ENCODE measurements at places on chromosomes 7 and 10. TPM values are rescaled to one million over a fixed set of nuclear protein-coding genes. Genes with fewer than 3 reads are reported as not detected.

GRCh38 chr7:21383227-21384220, 44.4 kb upstream of the SP4 start:
- no peaks in the 10 kb centered on the region for H3K36me3 ChIP-seq
- no peak overlapping the region for H3K27ac ChIP-seq
- no peak overlapping the region for H3K4me3 ChIP-seq
- no peaks in the 10 kb centered on the region for H3K27me3 ChIP-seq
- H3K4me1 ChIP-seq: peaks cover 9% of the 10 kb centered on the region

DNA sequence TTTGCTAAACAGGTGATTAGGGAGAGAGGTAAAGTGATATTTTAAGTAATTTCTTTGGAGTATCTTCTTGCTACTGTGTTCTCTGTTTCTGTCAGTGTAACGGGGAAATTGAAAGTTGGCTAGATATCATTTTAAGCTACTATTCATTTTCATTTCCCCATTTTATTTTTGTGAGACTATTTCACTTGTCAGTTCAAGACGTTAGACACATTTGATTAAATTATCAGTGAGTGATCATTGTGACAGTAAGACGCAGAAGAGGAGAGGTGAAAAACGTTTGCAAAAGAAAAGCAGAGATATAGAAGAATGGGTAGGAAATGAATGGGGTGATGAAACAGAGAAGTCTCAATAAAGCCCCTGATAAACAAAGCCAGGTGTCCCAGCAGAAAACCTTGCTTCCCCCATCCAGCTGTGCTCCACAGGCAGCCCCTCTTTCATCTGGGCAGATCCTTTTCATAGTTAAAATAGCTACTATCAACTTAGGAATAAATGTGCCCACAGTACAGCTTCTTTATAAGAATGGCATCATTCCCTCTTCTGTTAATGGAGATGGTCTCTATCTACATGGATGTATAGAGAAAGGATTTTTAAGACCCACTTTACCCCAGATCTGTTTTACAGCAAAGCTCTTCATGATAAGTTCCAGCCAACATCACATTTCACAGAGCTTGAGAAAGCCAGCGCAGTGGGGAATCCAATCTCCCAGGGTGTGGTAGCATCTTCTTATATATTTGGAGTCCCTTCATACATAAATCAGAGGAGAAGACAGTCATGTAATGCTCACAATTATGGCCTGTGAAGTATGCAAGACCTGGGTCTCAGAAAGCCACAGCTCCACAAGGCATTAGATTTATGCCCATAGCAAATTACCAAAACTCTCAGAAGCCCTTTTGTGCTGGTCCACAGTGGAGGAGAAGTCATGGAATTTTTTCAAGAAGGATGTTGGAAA, 138.1 kb upstream of the ITGB1 start:
- H3K4me3 ChIP-seq: no peak overlapping the region
- no peak for DNase-seq
- no peaks in the 10 kb centered on the region for H3K27me3 ChIP-seq
- no peak overlapping the region for H3K27ac ChIP-seq

DNA sequence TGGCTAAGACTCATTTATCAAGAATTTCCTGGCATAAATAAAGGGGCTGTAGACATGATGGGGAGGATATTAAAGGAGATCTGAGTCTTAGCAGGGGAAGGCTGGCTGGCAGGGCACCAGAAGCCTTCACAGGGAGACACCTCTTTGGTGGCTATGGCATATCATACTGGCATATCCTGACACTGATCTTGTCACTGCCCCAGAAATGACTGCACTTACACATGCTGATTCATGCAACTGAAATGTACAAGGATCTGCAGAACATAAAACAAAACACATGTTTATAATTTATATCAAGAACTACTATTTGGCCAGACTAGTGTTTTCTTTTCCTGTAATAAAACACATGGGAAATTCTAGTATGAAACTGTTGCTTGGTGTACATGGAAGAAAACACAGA, 5.5 kb upstream of the LIPN start:
- H3K4me1 ChIP-seq: no peaks in the 10 kb centered on the region
- H3K36me3 ChIP-seq: no peaks in the 10 kb centered on the region
- H3K27ac ChIP-seq: no peak overlapping the region
- no peak for DNase-seq
- H3K4me3 ChIP-seq: no peak overlapping the region

- peaks cover 12% of the 10 kb centered on the region for H3K4me1 ChIP-seq
- no peak for DNase-seq
- no peaks in the 10 kb centered on the region for H3K27me3 ChIP-seq
- H3K36me3 ChIP-seq: no peaks in the 10 kb centered on the region
These were observed 9.0 kb upstream of the KBTBD2 start for GRCh38 chr7:32900433-32900995.

GRCh38 chr10:118258285-118258684, 83.8 kb downstream of the FAM204A start:
- H3K27ac ChIP-seq: no peak overlapping the region
- H3K4me1 ChIP-seq: no peaks in the 10 kb centered on the region
- no peaks in the 10 kb centered on the region for H3K36me3 ChIP-seq

DNA sequence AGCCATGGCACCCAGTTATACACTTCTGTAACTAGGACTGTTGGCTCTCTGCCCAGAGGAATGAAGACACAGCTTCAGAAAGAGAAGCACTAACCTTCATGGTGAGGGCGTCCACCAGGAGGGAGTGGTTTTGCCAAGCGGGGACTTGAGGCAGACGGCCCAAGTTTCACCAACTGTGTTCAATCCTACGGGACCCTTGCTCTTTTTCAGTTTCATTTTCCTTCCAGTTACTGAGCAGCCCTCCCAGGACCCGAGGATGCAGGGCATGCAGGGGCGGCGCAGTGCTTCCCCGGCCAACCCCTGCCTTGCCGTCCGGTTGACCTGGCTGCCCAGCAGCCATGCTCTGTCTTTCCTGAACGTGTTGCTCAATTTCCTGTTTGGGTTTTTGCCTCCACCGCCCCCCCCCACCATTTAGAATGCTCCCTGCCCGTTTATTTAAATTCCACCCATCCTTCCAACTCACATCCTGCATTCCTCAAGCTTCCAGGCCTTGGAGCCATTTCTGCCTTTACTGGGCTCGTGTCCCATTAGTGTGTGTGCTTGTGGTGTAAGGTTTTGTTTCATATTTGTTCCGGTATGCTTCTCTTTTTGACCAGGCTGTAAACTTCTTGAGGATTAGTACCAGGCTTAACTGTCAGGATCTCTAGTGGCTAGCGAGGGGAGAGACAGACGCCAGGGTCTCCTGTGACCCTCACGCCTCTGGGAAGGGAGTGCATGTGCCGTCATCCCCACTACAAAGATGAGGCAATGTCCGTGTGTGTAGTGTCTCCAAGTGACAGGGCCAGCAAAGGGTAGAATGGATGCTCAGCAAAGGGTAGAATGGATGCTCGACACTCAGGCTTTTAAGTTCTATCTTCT, 31.6 kb downstream of the IL15RA start:
- H3K27me3 ChIP-seq: no peaks in the 10 kb centered on the region
- no peak overlapping the region for H3K4me3 ChIP-seq
- no peak overlapping the region for H3K27ac ChIP-seq
- no peak for DNase-seq

The PAX4 gene
- not detected for total RNA-seq

DNA sequence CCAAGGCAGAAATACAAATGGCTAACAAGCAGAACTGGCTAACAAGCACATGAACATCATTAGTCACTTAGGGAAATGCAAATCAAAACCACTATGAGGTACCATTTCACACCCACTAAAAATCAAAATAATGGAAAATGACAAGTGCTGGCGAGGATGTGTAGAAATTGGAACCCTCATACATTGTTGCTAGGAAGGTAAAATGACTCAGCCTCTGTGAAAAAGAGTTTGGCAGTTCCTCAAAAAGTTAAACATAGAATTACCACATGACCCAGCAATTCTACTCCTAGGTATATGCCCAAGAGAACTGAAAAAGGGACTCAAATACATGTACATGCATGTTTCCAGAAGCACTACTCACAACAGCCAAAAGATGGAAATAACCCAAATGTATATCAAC, 52.8 kb upstream of the ANAPC16 start:
- H3K27me3 ChIP-seq: no peaks in the 10 kb centered on the region
- no peak overlapping the region for H3K27ac ChIP-seq
- H3K4me1 ChIP-seq: peaks cover 7% of the 10 kb centered on the region
- peaks cover 6% of the 10 kb centered on the region for H3K36me3 ChIP-seq

- H3K36me3 ChIP-seq: no peaks in the 10 kb centered on the region
- H3K4me1 ChIP-seq: peaks cover 15% of the 10 kb centered on the region
- H3K27ac ChIP-seq: no peak overlapping the region
- no peak overlapping the region for H3K4me3 ChIP-seq
These were observed 4.9 kb upstream of the ADIRF start for GRCh38 chr10:86963341-86963919.
